ENCODE measurements at places on chromosomes 11 and 22. TPM values are rescaled to one million over a fixed set of nuclear protein-coding genes. Genes with fewer than 3 reads are reported as not detected.

HTR3A gene
- total RNA-seq: not detected

EP300 gene
- 99.9 TPM for total RNA-seq

TIMM10 gene
- total RNA-seq: 45.2 TPM

OR8D1 gene
- total RNA-seq: not detected

NFAM1 gene
- 1.7 TPM for total RNA-seq

CD82 gene
- 91.6 TPM for total RNA-seq

IGHMBP2 gene
- 8.3 TPM for total RNA-seq

TMEM191B gene
- not detected for total RNA-seq

ARCN1 gene
- 78.6 TPM for total RNA-seq

USH1C gene
- total RNA-seq: not detected

CNGA4 gene
- not detected for total RNA-seq

ST14 gene
- total RNA-seq: 43.2 TPM

P2RY2 gene
- 27.3 TPM for total RNA-seq

PATE4 gene
- not detected for total RNA-seq

SCN4B gene
- 0.98 TPM for total RNA-seq

AP5B1 gene
- total RNA-seq: 16.5 TPM

DEUP1 gene
- not detected for total RNA-seq

MMP7 gene
- total RNA-seq: 6.9 TPM

LMO2 gene
- 26.5 TPM for total RNA-seq

SESN3 gene
- total RNA-seq: 28.2 TPM

SCARF2 gene
- 32.2 TPM for total RNA-seq

IGF2 gene
- 56.5 TPM for total RNA-seq

LSP1 gene
- total RNA-seq: 32.7 TPM

VSIG10L2 gene
- total RNA-seq: 28.2 TPM

GSTT2 gene
- total RNA-seq: not detected

ME3 gene
- total RNA-seq: 28.5 TPM

PELI3 gene
- 21.6 TPM for total RNA-seq

CYTH4 gene
- total RNA-seq: 16.2 TPM

IGLL1 gene
- not detected for total RNA-seq

C11orf52 gene
- total RNA-seq: 1.5 TPM

SMIM38 gene
- total RNA-seq: 0.74 TPM

WT1 gene
- 32.7 TPM for total RNA-seq

TRIM22 gene
- total RNA-seq: 32.7 TPM

PTPRCAP gene
- 18.2 TPM for total RNA-seq

NCAM1 gene
- total RNA-seq: 33.6 TPM

C11orf16 gene
- total RNA-seq: not detected

LRFN4 gene
- 8.1 TPM for total RNA-seq

MS4A6E gene
- total RNA-seq: 3.4 TPM

FXYD6 gene
- total RNA-seq: 75.4 TPM

DRAP1 gene
- total RNA-seq: 59.2 TPM

KCNK4 gene
- total RNA-seq: 0.98 TPM

C1QTNF4 gene
- total RNA-seq: 3.4 TPM

MAP6 gene
- 6.9 TPM for total RNA-seq

DKK3 gene
- total RNA-seq: 110 TPM

MMP12 gene
- not detected for total RNA-seq

CAT gene
- total RNA-seq: 108 TPM

KDM4D gene
- total RNA-seq: 0.25 TPM

MUC5B gene
- 0.25 TPM for total RNA-seq

TRIM34 gene
- total RNA-seq: 6.9 TPM

SOX6 gene
- total RNA-seq: 4.9 TPM

DEPDC5 gene
- 28.7 TPM for total RNA-seq

CARD10 gene
- total RNA-seq: 11.0 TPM
